Endodermal cell (in vitro differentiated cells): ENCODE measurements at places on chromosomes 3 and 15. TPM values are rescaled to one million over a fixed set of nuclear protein-coding genes. Genes with fewer than 3 reads are reported as not detected.

DNA sequence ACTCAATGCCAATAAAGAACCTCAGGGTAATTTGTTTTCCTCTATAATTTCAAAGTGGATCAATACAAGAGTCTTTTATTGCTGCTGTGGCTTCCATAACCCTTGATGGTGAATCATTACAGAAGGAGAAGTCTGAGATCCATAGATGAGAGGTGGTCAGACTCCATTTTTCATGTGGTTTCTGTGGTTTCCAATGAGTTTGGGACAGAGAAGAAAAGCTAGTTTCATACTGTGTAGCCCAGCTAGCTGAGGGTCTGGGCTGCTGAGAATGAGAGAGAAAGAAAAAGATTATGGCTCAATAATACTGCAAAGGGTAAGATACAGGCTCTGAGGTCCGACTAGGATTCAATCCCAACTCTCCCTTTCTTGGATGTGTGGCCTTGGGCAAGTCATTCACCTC is 180.6 kb upstream of the LRRN1 start:
- DNase-seq, result no peak

DNA sequence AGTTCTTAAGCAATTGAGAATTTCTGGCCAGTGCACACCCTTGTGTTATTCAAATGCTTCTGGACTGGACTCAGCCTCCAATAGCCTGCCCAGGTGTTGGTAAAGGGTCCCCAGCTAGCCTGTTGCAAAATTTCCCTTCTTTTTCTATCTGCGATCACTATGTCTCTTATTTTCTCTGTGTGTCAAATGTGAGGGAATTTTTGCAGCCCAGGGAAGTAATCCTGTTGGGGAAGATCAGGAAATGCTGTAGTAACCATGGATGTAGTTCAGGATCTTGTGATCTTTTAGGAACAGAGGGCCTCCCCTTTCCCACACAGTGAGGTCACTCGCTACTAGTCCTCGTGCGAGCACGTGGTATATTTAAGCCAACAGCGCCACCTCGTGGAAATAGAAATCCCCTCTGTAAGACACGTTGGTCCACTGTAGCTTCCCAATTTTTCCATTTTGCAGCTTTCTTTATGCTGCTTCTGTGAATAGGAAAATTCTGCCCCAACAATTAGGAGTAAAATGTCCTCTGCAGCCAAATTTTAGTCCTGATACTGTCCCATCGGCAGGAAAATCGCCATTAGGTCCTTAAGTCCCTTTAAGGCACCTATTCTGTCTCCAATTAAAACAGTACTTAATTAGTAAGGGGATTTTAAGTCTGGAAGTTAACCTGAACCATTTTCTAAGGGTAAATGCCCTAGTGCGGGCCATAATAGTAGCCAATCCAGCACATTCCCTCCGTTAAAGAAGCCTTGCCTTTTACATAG is 4.0 kb upstream of the SMCO1 start:
- peak; percentile 90 for DNase-seq

Gene CCR8
- total RNA-seq, result not detected in 3 replicates

GRCh38 chr3:118412503-118412902 is 622.1 kb downstream of the IGSF11 start:
- DNase-seq, result no peak

DNA sequence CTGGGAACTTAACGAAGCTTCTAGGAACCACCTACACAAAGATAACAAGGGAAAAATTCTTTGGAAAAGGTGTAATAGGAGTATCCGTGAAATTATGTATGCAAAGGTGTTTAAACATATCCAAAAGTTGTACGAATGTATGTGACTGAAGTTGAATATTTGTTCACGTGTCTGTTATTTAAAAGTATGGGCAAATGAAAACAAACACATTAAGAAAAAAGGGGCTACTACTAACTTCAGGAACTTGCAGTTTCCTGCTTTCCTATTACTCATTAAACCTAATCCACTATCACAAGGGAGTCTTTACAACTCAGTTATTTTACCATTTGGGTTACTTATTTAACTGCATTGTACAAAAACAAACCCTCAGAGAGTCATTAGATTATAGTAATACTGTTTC is 33.9 kb upstream of the GRAMD1C start:
- no peak for DNase-seq

DNA sequence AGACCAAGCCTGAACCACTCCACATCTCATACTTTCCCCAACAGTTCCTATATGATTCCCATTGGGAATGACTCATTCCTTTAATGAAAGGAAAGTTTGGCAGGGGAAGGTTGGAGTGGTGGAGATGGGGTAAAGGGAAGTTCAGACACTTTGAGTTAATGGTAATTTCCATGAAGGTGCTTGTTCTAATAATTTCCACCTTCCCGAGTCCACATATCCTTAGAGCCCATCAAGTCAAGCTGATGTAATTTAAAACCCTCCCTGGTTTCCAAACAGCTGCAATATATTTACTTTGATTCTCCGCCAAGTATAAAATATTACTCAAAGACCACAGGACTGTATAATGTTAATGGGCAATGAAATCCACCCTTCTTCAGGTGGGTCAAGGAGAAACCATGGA is 95.0 kb upstream of the GALNT15 start:
- no peak for DNase-seq

Gene FANCD2OS
- not detected in 2 replicates for total RNA-seq

Gene FBXL22
- 0.75 and 0.90 TPM in 2 replicates for total RNA-seq

- no peak for DNase-seq
Observed at GRCh38 chr3:129429080-129429451, 630 bp upstream of the EFCAB12 start.

GRCh38 chr3:64975147-64975546 is 287.3 kb upstream of the ADAMTS9 start:
- DNase-seq, result no peak

- no peak for DNase-seq
Observed at GRCh38 chr3:58197588-58197987, 13.2 kb downstream of the DNASE1L3 start.

- DNase-seq, result no peak
Observed at GRCh38 chr3:20561166-20561565, 375.2 kb upstream of the SGO1 start.

DNA sequence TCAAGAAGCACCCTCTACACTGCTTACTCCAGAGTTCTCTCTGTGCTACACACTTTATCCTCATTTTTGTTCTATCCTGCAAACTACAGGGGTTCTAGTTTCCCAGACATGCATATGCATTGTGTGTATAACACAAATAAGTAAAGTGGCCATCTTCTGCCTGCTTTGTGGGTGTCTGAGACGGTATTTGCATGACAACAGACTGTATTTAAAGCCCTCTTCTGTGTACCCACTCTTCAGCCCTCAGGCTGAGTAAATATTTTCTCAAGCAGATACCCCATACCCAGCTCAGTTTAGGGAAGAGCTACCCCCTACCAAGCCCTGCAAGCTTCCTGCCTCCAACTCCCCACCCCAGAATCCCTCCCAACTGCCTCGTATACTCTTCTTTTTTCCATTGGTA is 31.7 kb downstream of the SYNPR start:
- DNase-seq, result no peak

DNA sequence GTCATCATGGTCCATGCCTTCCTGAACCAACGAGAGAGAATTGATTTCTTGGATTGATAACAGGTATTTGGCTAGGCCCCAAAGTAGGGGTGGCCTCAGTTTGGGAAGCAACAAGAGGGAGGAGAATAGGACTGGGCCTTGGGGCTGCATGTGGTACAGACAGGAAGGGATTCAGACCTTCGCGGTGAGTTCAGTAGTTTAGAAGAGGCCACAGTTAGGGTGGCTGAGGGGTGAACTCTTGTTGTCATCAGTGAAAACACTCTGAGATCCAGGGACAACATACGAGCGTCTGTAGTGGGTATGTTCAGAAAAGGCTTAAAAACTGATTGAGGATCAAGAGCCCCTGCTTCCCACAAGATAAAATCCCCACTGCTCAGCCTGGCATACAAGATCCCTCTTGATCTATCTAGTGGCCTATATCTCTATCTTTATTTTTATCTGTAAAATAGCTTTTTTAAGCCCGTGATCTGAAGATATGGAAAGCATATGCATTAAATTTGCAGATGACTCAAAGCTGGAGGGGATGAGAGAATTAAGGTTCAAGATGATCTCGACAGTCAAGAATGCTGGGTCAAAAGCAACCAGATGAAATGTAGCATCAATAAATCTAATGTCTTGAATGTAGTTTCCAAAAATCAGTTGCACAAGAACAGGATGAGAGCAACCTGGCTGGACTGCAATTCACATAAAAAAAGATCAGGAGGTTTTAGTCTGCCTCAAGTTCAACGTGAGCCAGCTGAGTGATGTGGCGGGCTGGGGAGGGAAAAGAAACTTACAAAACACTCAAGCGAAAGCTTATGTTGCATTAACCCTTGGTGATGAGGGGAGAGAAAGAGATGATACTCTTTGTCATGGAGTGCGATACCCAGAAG is 221.1 kb upstream of the TLE3 start:
- DNase-seq, result no peak

Gene PLA2G4D
- not detected in 2 replicates for total RNA-seq

GRCh38 chr15:64355348-64355943 is 527 bp downstream of the CSNK1G1 start:
- DNase-seq, result peak; percentile 72

GRCh38 chr3:30737743-30738499 is 131.5 kb downstream of the TGFBR2 start:
- DNase-seq, result no peak

Gene PBRM1
- total RNA-seq, result 72.2 and 78.5 TPM in 2 replicates

Gene NR2F2
- 0.73 and 0.99 TPM in 2 replicates for total RNA-seq

- no peak for DNase-seq
Observed at GRCh38 chr3:188926741-188927511, 244.8 kb upstream of the TPRG1 start.

DNA sequence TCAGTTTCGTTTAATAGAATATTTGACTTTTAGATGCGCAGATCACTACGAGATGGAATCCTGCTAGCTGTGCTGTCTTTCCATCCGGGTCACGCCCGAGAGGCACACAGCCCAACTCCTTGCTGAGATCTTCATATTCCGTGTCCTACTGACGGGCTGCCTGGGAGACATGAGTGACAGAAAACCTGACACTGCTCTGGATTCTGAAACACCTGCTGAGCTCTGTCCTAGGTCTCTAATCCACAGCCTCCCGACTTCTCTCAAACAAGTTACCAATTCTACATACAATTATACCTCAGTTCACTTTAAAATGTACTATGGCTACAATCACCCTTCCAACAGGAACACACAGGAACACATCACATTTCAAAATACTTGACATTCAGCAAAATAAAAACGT is 27.2 kb downstream of the TFRC start:
- no peak for DNase-seq

Gene PRR20G
- total RNA-seq, result not detected in 3 replicates

Gene CASR
- not detected in 3 replicates for total RNA-seq

DNA sequence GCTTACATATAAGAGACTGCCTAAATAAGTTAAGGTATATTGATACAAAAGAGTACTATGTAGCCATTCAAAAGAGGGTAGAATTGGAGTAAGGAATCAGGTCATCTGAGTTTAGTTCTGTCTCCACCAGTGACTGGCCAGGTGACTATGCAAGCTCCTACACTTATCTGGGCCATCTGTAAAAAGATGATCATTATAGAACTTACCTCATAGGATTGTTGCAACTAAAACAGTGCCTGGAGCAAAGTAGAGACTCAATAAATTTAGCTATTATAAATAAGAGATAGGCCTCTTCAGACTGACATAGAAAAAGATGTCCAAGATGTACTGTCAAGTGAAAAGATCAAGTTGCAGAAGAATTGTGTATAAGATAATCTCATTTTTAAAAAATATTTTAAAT is 1.7 kb upstream of the ATP8B4 start:
- DNase-seq, result no peak

DNA sequence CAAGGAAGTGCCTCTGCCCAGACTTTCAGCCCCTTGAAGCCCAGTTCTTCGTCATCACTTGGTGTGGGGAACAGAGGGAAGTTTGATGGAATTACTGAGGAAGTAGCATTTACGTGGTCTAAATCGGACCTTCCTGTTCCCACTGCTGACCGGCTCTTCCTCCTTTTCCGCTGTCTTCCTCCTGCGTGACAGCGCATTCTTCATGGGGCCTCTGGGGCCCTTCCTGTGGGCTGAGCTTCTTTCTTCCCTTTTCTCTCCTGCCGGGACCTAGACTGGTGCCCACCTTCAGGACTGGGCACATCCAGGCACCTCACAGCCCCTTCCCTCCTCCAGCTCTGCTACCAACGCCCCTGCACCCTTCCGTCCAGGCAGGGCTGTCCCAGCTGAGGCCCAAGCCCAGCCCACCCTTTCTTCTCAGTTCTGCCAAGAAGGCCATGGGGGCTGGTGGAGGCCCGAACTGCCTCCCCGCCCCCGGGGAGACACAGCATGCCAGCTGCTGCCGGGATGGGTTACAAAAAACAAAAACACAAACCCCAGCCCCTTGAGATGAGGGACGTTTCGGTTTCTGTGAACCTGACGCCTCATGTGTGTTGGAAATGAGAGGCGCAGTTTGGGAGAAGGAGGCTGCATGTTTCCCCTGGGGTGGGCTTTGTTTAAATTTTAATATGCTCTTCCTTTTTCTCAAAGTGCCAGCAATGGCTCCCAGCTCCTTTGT is 19.1 kb downstream of the ZNF710 start:
- DNase-seq, result no peak

DNA sequence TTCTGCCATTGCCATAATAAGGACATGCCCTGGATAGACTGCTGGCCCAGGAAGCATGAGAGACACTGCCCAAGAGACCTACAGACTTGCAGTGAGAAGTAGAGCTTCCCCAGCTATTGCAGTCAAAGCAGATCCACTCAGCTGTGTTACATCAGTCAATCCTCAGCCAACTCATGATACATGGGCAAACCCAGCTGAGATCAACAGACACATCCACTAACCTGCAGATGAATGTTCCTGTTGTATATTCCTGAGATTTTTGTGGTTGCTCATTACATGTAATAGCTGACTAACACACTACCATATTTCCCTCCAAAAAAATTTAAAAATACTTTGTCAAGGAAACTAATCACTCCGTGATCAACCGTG is 68.6 kb downstream of the DCLK3 start:
- DNase-seq, result no peak

- no peak for DNase-seq
Observed at GRCh38 chr3:188546835-188547670, 393.1 kb downstream of the LPP start.

- DNase-seq, result no peak
Observed at GRCh38 chr3:153242896-153243295, 80.9 kb downstream of the RAP2B start.

DNA sequence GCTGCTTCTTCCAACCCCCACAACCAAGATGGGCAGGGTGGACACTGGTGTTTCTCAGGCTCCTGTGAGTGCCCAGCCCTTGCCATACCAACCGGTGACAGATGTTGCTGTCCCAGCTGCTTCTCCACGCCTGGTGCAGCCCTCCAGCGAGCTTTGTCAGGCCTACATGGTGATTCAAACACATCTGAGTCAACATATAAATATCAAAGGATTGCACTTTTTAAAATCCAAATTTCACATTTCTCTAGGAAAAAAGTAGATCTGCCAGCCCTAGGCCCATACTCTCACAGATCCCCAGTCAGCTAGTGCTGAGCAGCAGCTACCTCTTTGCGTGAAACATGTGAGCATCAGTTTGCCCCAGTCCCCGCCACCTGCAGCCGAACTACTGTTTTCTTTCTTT is 52.7 kb downstream of the RPN1 start:
- no peak for DNase-seq

GRCh38 chr3:191985691-191986090 is 524.7 kb downstream of the PYDC2 start:
- no peak for DNase-seq

Gene GPD1L
- total RNA-seq, result 2.8 and 3.5 TPM in 2 replicates
